ENCODE measurements at places on chromosomes 4 and X.

DNA sequence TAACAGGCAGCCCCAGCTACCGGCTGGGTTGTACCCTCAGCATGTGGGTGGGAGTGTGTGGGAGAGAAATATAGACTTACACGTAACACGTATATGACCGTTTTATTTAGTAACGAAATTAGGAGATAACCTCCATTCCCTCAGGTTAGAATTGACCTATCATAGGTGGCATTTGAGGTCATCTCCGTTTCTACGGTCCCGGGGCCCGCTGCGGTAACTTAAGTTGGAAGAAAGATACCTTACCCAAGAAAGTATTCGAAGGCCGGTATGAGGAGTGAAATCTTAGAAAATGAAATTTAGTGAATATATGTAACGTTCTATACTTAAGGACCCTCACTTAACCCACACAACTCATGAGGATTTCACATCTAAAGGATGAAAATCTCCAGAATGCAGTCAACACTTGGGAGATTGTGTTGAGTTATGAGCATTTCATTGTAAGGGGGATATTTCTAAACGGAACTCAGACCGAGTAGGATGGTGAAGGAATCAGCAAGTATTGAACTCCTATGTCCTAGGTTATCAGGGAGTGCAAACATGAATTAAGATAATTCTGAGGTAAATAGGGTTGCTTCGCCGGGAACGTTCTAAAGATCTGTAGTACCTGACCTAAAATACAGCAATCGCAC is 891 bp downstream of the CISD2 start:
- DNase-seq: no peak

DNA sequence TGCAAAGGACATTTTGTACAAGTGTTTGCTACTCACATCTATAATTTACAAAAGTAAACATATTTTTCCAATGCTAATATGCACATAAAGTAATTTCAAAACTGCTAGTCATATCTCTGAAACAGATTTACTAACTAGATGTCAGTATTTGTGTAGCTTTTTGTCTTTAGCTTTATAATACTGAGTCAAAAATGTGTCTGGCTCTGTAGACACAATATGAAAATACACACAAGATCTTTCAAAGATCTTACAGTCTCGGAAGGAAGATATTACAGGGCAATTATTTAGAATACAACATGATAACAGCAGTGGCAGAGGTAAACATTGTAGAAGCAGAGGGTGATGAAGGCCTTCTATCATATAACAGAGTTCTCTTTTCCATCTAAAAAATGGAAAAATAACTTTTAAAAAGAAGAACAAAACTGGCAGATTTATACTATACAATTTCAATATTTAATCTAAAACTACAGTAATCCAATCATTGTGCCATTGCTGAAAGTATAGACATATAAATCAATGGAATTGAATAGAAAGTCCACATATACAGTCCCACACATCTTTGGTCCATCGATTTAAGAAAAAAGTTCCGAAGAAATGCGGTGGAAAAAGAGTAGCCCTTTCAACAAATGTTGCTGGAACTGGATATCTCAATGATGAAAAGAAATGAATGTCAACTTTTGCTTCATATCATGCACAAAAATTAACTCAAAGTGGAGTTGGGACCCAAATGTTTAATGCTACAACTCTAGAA is 29.4 kb downstream of the ARAP2 start:
- no peak for DNase-seq

GRCh38 chr4:15651676-15652075 is 3.5 kb downstream of the FBXL5 start:
- no peak for DNase-seq

DNA sequence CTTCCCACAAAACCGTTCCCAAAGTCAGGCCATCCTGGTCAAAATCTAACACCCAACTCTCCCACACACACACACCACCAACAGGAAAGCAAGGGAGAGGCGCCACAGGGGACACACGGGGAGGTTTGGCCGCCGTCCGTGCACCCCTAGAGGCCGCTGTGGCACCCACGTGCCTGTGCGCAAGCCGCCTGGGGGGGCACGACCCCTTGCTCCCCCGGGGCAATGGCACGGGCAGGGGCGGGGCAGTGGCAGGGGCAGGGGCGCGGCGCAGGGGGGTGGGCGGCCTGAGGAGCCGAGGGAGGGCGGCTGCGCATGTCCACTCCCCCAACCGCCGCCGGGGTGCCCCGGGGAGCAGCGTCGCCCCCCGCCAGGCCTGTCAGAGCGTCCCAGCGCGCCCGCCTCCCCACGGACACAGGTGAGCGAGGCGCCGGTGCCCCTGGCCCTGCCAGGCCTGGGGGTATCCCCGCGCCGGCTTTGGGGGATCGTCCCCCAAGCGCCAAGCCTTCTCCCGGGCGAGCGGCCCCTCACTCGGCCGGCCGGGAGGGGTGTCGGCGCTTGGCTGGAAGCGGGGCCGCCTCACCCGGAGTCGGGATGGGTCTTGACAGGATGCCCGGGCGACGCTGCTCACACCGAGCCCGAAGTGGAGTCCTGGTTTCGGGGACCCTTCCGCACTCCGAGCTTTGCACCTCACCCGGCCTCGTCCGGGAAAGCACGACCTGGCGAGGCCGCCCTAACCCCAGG is at the start of gene ERAS:
ERAS (plus strand) TSS at position 379 of the 741 bp plus-strand sequence. CDS start 2,611 bp downstream, outside the sequence.
- DNase-seq: no peak

DNA sequence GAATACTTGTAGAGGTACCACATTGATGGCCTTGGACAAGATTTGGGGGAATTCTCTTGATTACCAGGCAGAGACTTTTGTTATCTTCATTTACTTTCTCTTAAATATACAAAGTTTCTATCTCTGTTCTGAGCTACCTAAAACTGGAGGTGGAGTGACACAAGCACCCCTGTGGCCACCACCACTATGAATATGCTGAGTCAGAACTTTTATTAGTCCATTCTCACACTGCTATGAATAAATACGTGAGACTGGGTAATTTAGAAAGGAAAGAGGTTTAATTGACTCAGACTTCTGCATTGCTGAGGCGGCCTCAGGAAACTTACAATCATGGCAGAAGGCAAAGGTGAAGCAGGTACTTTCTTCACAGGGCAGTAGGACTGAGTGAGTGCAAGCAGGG is 67.1 kb downstream of the RTL3 start:
- DNase-seq: no peak

GRCh38 chr4:109916027-109916409 is 3.3 kb downstream of the EGF start:
- DNase-seq: no peak

All from stimulated activated CD4-positive, alpha-beta T cell treated with anti-CD3 and anti-CD28 coated beads, Interleukin-15, amount 100 ng/mL, for 1 hour (primary cell).